Vagina (tissue), 2 donors: ENCODE measurements at places on chromosomes 4 and X.
A peak's percentile ranks its signal among the peaks of the same experiment; 100 is the strongest.

- H3K4me1 ChIP-seq, result no peaks in the 10 kb centered on the region
- H3K4me3 ChIP-seq, result no peak overlapping the region
- no peaks in the 10 kb centered on the region for H3K36me3 ChIP-seq
- no peak for DNase-seq
- H3K27me3 ChIP-seq, result no peaks in the 10 kb centered on the region
Measured at GRCh38 chrX:41779030-41779564, 55.1 kb downstream of the GPR82 start.

DNA sequence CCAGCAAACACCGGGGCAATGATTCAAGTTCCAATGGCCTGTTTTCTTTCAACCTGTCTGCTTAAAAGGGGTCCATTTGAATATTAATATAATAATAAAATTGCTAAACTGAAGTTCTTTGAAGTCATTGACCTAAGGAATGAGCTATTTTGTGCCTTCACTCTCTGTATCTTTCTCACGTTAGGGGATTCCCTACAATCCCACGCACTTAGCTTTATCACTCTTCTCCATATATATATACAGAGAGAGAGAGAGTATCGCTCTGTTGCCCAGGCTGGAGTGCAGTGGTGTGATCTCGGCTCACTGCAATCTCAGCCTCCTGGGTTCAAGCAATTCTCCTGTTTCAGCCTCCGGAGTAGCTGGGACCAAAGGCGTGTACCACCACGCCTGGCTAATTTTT, 83.9 kb upstream of the NWD2 start:
- H3K4me3 ChIP-seq, result no peak overlapping the region
- no peaks in the 10 kb centered on the region for H3K27me3 ChIP-seq
- H3K4me1 ChIP-seq, result no peaks in the 10 kb centered on the region

- no peaks in the 10 kb centered on the region for H3K36me3 ChIP-seq
- H3K4me1 ChIP-seq, result no peaks in the 10 kb centered on the region
- H3K4me3 ChIP-seq, result no peak overlapping the region
- no peak overlapping the region for H3K27ac ChIP-seq
- no peak for DNase-seq
Measured at GRCh38 chrX:95629737-95630136, 1054.9 kb upstream of the DIAPH2 start.

GRCh38 chr4:108139089-108139488, 29.6 kb downstream of the LEF1 start:
- no peaks in the 10 kb centered on the region for H3K4me1 ChIP-seq
- no peak overlapping the region for H3K27ac ChIP-seq
- no peak overlapping the region for H3K4me3 ChIP-seq
- no peaks in the 10 kb centered on the region for H3K36me3 ChIP-seq
- DNase-seq, result no peak
- H3K27me3 ChIP-seq, result no peaks in the 10 kb centered on the region

DNA sequence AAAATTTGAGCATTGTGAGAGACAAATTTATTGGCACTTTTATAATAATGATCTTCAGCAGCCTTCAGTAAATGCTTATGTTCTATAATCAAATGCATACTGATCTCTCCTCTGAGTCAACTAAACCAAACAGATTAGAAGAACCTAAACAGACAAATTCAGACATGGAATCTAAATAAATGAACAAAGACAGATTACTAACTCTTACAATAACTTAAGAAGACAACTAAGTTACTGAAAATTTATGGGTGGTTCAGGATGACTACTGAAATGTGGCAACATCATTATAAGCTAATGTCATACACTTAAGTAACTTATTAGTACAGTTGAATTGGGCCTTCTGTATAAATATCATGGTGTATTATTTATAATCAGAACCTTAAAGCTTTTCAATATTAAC, 127.3 kb downstream of the NEK1 start:
- H3K27me3 ChIP-seq, result no peaks in the 10 kb centered on the region
- H3K27ac ChIP-seq, result no peak overlapping the region
- H3K36me3 ChIP-seq, result no peaks in the 10 kb centered on the region
- DNase-seq, result no peak
- H3K4me3 ChIP-seq, result no peak overlapping the region
- H3K4me1 ChIP-seq, result peaks cover 12% of the 10 kb centered on the region

DNA sequence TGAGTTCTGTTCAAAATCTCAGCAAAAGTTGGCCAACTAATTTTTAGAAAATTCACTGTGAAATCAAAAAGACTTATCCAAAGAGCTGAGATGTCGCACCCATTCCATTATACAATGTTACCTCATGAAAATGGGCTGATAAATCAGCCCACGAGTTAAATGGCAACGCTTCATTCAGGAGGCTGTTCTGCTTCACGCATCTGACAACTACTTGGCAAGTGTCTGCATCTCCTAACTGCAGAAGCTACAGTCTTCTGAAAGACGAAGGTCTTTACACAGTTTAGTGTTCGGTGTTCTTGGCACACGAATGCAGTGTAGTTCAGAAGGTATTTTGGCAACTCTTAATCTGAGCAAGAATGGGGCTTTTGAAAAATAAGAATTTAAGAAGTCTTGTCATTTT, 166.6 kb upstream of the DKK2 start:
- H3K27me3 ChIP-seq, result no peaks in the 10 kb centered on the region
- H3K36me3 ChIP-seq, result no peaks in the 10 kb centered on the region
- H3K27ac ChIP-seq, result no peak overlapping the region

GRCh38 chr4:54517781-54518444, 139.8 kb upstream of the KIT start:
- peaks cover 5% of the 10 kb centered on the region for H3K4me1 ChIP-seq
- DNase-seq, result no peak
- H3K4me3 ChIP-seq, result no peak overlapping the region
- no peaks in the 10 kb centered on the region for H3K27me3 ChIP-seq
- H3K27ac ChIP-seq, result no peak overlapping the region

DNA sequence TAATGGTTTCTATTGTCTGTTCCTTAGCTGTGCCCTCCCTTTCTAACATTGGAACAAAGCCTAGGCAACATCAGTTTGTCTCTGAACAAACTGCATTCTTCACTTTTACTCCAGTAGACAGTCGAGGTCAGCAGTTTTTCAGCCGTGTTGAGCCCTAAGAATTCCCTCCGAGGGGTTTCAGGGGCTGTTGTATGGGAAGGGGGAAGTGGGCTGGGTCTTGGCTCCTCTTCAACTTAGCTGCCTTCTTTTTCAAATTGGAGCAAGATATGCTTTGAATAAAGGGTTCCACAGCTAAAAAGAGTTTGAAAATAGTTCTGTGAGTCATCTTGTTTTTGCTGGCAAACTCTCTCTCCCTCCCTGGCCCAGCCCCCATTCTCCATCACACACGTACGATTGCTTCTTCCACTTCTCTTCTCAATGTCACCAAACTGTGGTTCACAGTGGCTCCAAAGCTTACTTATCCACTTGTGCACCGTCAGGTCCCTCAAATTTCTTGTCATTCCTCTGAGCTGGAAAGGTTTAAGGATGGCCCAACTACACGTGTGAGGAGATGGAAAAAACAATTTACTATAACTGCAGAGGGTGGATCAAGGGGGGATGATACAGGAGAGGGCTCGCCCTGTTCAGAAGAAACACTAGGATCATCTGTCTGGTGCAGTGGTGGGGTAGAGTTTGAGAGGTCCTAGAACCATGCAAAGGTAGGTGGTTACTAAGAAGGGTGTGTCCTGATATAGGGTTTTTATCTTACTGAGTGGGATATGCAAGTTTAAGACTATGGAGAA, 9.2 kb upstream of the MAML3 start:
- H3K27ac ChIP-seq, result no peak overlapping the region
- H3K4me1 ChIP-seq, result peaks cover 10% of the 10 kb centered on the region
- peak overlapping the region; percentile 12 for H3K4me3 ChIP-seq
- no peaks in the 10 kb centered on the region for H3K36me3 ChIP-seq

DNA sequence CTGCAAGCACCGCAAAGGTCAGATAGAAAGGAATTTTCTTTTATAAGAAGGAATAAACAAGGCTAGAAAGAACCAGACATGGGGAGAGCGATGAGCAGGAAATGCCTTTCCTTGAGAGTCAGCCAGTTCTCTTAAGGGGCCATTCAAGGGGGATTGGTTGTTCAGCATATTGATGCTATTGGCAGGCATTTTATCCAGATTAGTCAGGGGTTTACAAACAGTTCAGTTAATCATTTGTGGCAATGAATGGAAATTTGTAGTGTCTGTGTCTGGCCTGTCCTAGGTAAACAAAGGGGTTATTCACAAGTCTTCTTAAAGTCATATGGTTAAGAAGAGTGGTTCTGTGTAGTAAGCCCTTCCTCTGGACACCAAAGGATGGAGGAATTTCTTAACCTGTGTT, 184.7 kb upstream of the FRMPD4 start:
- H3K36me3 ChIP-seq, result no peaks in the 10 kb centered on the region
- H3K27me3 ChIP-seq, result no peaks in the 10 kb centered on the region
- H3K27ac ChIP-seq, result no peak overlapping the region
- H3K4me1 ChIP-seq, result no peaks in the 10 kb centered on the region

- no peaks in the 10 kb centered on the region for H3K36me3 ChIP-seq
- no peaks in the 10 kb centered on the region for H3K27me3 ChIP-seq
- no peak overlapping the region for H3K27ac ChIP-seq
Measured at GRCh38 chrX:11724122-11725017, 33.7 kb upstream of the MSL3 start.

- no peak overlapping the region for H3K27ac ChIP-seq
- no peak for DNase-seq
- no peak overlapping the region for H3K4me3 ChIP-seq
- H3K4me1 ChIP-seq, result no peaks in the 10 kb centered on the region
Measured at GRCh38 chrX:9880237-9880636, 86.9 kb upstream of the CLDN34 start.
